Activated CD4-positive, CD25-positive, alpha-beta regulatory T cell treated with anti-CD3 and anti-CD28 coated beads, Interleukin-2, amount 50 U/mL, for 72 hours (primary cell): ENCODE measurements at places on chromosomes 16 and 17.

- DNase-seq, result no peak
These were observed 13.8 kb downstream of the CLUAP1 start for GRCh38 chr16:3514621-3515020.

DNA sequence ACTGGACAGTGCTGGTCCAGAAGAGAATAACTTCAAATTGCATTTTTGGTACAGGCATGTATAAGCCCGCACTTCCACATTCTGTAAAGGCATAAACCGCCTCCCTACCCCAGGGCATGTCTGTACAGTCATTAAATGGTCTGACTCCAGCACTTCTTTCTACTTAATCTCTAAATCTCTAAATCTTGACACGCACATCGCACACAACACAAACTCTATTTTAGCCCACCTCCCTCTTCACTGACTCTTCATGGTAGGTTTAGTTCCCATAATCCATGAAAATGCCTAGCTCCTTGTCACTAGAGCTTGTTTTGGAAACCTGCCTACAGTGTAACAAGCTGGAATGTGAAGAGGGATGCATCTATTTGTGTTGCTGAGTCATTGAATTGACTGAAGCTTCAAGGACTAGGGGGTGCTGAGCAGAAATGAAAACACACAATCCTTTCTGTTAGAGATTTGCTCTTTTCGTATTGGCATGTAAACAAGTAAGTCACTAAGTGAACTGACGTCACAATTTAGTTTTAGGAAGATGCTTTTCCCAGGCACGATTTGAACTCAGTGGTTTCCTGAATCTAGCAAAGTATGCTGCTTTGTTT lies 1.6 kb upstream of the DUSP14 start:
- DNase-seq, result no peak

DNA sequence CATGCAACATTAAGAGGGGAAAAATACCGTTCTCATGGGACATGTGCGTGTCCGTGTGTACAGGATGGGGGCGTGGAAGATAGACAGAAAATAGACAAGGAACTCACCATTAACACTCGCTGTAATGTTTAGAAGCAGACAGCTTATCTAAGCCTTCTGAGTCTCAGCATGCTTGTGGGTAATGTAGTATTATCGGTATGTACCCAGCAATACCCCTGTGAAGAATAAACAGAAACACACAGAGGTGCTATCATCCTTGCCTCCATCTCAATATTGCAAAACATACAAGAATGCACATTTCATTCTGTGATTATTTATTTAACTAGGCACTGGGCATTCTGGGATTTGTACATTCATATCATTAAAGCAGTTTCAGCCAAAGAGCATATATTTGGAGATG lies 42.0 kb upstream of the RBFOX1 start:
- no peak for DNase-seq

DNA sequence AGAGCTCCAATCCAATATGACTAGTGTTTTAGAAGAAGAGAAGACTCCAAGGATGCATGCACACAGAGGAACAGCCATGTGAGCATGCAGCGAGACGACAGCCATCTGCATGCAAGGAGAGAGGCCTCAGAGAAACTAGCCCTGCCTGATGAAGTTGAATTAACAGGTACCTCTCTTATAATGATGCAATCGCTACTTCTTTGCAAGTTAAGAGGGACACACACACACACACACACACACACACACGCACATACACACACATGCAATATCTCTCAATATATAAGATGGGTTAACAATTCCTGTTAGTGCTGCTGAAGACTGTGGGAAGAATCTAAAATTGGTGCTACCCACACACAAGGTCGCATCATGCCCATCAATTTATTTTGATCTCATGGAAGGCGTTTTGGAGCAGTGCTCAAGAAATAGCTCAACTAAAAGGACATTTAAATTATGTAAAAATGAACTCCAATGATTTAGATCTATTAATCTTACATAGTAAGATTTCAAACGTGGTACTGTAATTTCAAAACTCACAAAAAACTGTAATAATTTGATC lies 7.0 kb upstream of the GINS3 start:
- no peak for DNase-seq

DNA sequence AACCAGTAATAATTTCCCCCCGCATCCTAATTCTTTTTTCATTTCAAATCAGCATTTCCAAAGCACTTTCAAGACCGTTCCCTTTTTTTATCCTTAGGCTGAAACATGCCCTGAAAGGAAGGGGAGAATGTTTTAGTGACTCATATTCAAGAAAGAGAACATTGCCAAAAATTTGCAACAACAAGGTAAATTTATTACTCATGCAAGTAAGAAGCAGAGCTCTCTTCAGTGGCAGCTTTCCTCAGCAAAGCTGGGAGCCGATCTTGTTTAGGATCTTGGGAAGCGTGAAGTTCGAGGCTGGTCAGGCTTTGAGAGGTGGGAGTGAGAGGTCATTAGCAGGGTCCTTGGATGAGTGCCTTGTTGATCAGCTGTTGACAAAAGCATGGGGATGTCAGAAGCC lies 129.5 kb downstream of the PRKCA start:
- no peak for DNase-seq

DNA sequence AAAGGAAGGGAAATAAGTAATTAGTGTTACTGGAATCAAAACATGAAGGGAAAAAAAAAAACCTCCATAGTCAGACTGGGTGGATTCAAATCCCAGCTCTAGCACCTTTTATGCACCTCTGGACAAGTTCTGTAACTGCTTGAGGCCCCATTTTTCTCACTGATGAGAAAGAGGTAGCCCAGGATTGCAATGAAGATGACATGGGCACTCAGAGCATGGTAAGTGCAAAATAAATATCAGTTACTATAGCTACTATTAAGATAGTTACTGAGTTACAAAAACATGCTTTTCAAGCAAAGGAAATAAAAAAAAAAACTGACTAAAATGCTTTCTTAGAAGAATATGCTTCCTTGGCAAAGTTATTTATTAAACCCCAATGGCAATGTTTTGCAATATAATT lies 58.8 kb downstream of the CEP95 start:
- no peak for DNase-seq

DNA sequence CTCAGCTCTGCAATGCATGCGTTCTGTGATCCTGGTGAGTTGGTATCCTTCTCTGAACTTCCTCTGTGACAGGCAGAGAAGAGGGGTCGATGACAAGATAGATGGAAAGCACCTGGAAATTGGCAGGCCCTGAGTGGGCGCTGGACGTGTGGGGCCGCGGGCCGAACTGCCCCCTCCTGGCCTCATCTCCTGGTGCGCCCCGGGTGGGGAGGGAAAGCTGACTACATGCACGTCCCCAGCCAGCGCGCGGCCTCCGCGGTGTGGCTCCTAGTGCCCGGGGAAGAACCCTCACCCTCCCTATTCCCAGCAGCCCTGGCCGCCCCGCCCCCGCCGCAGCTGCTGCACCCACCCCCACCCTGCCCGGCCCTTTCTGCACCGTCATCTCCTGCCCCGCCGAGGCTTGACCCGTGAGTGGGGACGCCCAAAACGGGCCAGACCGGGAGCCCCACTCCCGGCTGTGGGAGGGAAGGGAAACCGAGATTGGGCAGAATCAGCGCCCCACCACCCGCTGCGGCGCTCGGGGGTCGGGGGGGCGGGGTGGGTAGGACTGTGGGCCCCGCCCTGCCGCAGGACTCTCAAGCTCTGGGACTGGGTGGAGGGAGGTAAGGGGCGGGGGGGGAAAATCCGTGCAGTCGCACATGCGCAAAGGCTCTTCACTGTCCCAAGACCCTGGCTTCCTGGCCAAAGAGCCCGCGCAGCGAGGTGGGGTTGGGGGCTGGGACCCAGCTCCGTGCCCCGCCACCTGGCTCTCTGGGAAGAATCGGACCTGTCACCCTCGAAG lies at the start of gene NOL3:
Gene NOL3 (plus strand): TSS at position 371 of the 781 bp plus-strand sequence.
- DNase-seq, result no peak

- no peak for DNase-seq
These were observed 2.7 kb upstream of the PRKCA start for GRCh38 chr17:66299711-66300110.

DNA sequence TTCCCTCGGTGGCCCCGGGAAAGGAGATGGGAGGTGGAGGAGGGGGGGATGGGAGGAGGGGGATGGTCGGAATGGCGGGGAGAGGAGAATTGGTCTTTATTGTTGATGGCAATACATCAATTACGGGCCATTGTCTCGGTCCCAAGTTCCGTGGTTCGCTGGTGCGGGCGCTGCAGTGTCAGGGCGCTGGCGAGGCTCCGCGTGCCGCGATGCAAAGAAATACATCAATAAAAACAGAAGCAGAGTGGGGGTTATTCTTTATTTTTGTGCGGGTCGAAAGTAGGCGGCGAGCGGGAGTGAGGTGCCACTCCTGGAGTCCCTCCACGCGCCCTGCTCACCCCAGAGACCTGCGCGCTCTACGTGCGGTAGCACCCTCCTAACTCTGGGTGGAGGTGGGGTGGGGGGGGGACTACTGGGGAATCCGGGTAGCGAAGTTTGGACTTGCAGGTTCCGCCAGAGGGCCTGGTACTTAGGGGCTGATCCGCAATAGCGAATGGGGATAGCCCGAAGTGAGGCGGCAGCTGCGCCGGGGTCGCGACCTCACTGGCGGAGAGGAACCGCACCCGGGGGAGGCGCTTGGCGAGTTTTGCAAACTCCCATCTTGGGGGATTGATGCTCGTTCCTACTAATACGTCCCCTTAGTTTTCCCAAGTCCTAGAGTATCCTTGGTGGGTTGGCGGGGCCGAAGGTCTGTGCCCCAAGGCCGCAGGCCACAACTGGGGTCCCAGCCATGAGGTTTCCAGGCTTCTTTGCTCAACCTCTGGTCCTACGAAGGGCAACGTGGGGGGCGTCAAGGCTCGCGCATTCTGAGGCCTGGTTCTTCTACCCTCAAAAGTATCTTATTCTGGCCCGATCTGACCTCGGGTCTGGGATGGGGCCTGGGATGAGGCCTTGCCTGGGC lies 3.5 kb upstream of the SALL1 start:
- no peak for DNase-seq

GRCh38 chr16:15466886-15467781 lies 32.7 kb downstream of the BMERB1 start:
- no peak for DNase-seq

- no peak for DNase-seq
These were observed 13.7 kb downstream of the CORO6 start for GRCh38 chr17:29608986-29609385.

DNA sequence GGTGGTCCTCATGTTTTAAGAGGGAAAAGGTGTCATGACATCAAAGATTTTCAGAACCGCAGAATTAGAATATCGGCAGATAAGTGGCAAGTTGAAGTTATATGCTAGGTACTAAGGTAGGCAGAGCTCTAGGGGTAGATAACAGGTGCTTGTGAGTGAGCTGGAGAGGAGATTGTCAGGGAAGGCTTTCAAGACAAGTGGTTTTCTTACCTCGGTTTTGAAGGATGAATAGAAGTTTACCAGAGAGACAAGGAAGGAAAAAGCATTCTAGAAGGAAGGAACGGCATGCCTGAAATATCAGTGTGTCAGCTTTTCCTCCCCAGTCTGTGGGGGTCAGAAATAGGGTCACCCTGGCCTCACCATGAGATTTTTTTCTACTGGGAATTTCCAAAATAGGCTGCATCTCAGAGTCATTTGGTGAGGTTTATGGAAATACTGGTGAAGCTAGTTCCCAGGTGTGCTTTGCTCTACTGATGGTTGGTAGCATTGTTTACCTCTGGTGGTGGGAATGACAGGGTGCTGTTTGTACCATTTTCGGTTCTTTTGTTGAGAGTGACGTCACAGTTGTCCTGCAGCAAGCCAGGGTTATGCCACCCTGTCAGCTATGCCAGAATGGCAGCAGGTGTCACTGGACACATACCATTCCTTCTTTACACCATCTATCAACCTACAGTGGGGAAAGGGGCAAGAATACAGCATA lies 112.5 kb downstream of the MSI2 start:
- no peak for DNase-seq

GRCh38 chr17:68439656-68440290 lies 17.5 kb downstream of the WIPI1 start:
- DNase-seq, result no peak

- DNase-seq, result no peak
These were observed 154.1 kb upstream of the RPL38 start for GRCh38 chr17:74049167-74049966.

- DNase-seq, result no peak
These were observed 89.5 kb upstream of the TOB1 start for GRCh38 chr17:50955667-50956120.

DNA sequence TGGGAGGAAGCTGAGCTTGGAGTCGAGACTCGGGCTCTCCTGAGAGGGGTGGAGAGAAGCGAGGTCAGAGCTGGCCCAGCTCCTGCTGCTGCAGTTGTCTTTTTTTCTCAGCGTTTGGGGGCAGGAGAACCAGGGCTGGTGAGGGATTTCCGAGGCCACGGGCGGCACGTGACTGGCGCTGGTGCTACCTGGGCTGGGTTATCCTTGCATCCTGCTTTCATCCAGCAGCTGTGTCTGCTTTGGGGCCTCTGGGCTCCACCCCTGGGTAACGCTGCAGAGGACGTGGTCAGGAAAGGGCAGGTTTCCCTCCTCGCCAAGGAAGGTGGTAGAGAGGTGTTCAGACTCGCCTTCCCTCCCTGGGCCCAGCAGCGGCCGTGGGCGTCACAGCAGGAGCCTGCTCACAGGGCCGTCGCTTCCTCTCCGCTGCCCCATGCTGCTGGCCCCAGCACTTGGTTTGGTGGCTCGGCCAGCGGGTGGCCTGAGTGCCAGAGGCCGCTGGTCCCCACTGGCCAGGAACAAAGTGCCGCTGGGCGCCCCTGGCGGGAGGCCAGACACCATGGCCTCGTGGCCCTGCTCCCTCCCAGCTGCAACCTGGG lies 22.5 kb downstream of the GSE1 start:
- no peak for DNase-seq

- no peak for DNase-seq
These were observed 206.5 kb upstream of the CDH5 start for GRCh38 chr16:66159987-66160386.

DNA sequence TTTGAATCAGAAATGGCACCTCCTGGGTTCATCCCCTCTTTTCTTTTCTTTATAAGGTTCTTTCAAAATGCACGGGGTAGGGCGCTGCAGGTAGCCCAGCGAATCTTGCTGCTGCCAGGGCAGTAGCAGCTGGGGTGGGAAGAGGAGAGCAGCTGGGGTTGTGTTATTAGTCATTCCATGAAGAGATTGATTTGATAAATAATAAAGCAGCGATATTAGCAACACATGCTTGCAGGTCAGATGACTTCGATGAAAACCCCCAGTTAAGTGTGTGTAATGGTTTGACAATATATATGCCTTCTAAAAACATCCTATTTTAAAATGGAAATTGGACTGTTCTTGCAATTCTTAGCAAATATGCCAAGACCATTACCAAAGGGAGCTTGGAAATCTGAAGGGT lies 200.7 kb downstream of the CCDC182 start:
- no peak for DNase-seq
